ENCODE measurements at places on chromosomes 6 and 20.

DNA sequence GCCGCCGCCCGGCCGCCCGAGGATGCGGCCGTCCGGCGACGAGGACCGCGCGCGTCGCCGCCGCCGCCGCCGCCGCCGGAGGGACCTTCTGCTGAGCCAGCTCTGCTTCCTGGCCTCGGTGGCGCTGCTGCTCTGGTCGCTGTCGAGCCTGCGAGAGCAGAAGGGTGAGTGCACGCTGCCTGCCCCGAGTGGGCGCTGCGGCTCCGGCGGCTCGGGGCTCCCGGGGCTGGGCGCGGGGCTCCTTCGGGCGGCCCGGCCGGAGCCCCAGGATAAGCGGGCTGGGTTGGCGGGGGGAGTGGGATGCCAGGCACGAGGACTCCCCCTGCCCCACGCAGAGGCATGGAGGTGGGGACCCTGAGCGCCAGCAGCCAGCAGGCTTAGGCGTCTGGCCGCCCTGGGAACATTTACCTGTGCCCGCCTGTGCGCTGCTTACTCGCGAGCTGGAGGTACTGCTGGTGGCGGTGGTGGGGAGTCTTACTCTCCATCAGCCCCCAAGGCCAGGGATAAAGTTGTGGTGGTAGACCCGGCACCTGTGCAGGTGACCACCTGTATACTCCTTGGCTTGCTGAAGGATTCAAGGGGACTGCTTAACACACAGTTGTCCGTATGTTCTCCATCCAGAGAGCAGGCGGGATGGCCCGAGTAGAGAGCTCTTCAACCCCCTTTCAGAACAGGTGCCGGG is 520 bp downstream of the SLC24A3 start:
- peak; percentile 39 for DNase-seq

DNA sequence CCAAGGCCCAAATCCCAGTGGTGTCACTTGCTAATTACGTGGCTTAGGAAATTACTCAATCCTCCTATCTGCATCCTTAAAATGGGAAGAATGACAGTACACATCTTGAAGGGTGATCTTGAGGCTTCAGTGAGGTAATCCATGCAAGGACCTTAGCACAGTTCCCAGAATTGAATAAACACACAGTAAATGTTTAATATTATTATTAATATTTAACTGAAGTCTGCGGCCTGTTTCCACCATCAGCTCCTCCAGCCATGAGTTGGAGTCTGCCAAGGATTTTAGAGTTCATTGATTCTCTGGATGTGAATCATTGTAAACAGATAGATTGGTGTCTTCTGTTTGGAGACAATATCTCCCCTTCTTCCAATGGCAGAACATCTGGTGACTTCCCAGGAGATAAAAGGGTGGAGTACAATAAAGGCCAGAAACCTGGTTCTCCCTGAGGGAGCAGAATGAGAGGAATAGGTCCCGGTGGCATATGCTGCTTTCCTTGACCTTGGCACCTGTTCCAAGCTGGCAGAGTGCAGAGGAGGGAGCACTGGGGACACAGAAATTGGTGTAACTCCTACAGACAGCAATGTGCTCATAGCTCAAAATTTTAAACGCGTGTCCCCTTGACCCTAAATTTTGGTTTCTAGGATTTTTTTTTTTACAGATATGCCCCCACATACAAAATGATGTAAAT is 25.4 kb downstream of the UNC5CL start:
- DNase-seq: no peak

DNA sequence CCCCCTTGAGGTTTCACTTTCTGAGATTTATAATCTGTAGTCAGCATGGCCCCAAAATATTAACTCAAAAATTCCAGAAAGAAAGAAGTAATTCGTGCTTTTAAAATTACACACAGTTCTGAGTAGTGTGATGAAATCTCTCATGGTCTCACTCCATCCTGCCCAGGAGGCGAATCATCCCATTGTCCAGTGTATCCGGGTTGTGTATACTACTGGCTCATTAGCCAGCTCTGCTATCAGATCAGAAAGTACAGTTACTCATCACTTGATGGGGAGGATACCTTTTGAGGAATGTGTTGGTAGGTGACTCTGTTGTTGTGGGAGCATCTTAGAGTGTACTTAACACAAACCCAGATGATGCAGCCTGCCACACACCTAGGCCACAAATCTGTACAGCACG is 65.2 kb downstream of the CDC5L start:
- DNase-seq: peak; percentile 85

GRCh38 chr6:32050562-32050961 is 12.3 kb downstream of the CYP21A2 start:
- DNase-seq: no peak

- peak; percentile 62 for DNase-seq
Observed at GRCh38 chr20:52959125-52959524, 13.0 kb upstream of the TSHZ2 start.

DNA sequence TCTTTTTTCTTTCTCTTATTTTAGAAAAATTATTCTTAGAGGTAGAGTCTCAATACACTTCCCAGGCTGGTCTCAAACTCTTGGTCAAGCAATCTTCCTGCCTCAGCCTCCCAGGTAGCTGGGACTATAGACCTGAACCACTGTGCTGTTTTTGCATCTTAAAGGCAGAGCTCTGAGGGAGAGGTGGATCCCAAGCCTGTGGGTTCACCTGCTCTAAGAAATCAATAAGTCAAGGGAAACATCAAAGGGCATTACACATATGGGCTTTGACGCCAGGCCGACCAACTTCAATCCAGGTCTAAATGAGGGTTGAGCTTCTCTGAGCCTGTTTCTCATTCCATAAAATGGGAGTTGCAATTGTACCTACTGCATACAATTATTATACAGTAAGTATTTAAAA is 223.9 kb downstream of the LY86 start:
- DNase-seq: no peak

DNA sequence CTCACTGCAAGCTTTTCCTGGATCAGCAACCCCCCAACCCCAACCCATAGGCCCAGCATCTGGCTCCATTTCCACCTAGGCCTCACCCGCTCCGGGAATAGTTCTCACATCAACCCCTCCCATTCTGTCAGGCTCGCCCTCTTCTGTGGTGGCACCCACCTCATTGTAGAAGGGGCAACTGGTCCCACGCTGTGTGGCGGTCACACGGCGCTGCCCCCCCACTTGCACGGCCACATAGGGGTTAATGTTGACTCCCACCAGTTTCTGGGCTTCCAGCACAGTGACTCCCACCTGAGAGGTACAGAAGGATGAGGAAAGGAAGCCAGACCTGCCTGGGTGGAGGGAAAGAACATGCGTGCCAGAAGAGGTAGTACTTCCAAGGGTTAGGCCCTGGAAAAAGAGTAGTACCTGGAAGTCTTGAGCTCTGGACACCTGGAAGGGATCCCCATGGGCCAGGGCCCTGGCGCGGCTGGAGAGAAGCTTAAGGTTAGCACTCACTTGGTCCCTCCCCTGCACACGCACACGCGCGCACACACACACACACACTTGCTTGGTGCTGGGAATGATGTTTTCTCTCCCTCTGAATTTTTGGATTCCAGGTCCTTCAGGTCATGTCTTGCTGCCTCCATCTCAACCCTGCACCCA is 12.7 kb upstream of the SPAG4 start:
- DNase-seq: no peak

- no peak for DNase-seq
Observed at GRCh38 chr6:157941101-157941863, 40.4 kb upstream of the SYNJ2 start.

DNA sequence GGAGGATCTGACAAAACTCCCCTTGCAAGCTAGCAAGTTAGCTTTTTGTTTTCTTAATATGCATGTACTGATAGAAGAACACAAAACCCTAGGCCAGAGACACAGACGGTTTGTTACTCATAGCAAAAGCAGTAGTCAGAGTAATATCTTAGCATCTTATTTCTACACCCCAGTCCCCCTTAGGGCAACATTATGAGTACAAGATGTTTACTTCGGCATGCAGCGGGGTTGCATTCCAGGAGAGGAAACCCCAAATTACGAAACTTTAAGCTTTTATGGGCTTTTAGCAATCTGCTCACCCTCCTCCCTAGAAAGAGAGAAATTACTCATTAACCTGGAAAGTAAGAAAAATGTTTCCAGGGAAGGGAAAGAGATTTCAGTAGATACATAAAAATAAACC is 1286.9 kb downstream of the EPHA7 start:
- peak; percentile 16 for DNase-seq

GRCh38 chr6:48036316-48036715 is 74.7 kb downstream of the PTCHD4 start:
- peak; percentile 61 for DNase-seq

DNA sequence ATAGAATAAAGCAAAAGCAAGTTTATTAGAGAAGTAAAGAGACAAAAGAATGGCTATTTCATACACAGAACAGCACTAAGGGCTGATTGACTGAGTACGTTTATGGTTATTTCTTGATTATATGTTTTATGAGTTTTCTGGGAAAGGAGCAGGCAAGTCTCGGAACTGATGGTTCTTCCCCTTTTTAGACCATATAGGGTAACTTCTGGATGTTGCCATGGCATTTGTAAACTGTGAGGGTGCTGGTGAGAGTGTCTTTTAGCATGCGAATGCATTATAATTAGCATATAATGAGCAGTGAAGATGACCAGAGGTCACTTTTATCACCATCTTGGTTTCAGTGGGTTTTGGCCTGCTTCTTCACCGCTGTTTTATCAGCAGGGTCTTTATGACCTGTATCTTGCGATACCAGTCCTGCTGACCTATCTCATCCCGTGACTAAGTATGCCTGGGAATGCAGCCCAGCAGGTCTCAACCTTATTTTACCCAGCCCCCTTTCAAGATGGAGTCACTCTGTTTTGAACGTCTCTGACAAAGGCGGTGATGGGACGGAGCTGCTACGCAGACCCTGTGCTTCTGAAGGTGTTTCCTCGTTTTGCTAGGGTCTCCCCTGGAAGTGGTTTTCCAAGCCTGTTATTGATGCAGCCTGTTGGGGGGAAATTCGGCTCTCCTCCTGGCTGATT is 45.4 kb upstream of the BMP6 start:
- no peak for DNase-seq

DNA sequence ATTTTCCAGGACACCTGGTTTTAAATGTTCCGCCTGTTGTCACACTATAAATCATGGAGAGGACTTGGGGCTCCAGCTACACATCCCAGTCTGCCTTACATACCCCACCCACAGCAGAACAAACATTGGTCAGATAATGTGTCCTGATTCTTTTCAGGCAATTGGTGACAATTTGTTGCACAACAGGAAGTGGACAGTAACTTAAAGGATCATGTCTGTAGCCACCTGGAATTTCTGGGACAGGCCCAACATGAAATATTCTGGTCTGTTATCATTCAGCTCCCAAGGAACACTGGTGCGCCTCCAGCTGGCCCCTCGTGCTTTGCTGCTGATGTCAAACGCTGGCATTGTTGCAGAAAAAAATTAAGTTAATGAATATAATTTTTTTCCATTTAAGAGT is 117.2 kb downstream of the SOBP start:
- no peak for DNase-seq

GRCh38 chr6:146543940-146544615 is 445 bp downstream of the RAB32 start:
- peak; percentile 65 for DNase-seq

GRCh38 chr6:44435500-44435899 is 48.0 kb downstream of the CDC5L start:
- no peak for DNase-seq

DNA sequence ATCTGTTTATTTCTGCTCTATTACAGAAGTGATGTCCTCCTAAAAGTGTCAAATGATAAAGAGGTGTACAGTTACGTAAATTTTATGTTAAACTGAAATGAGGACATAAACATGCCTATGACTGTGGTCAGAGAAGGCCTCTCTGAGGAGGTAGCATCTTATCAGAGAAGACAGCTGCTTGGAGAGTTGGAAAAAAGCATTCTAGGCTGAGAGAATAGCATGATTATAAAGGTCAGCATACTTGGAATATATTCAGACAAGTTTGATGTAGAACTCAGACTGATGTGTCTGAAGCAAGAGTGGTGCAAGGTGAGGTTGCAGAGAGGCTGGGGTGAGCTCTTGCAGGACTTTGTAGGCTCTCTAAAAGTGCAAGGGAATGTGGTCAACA is 3.1 kb upstream of the PCNA start:
- DNase-seq: no peak

DNA sequence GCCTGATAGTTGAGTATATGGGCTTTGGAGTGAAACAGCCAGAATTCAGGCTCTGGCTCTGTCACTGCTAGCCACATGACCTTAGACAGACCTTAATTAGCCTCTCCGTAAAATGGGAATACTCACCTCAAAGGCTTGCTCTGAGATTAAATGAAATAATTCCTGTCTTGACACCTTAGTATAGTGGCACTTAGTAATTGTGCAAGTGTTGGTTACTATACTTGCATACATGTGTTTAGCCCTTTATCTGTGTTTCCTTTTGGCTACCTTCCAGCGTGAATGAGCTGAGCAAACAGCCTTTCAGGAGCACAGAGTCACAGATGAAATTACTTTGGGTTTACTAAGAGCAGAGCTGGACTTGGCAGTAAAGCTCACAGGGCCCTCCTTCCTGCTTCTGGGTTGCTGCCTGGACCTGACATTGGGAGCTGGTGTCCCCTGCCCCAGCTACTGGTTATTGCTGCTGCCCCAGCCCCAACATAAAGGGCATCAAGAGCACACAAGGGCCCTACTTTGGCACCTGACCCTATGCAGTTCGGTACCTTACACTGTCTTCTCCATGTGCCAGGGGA is 32.8 kb downstream of the CD164 start:
- peak; percentile 60 for DNase-seq

- no peak for DNase-seq
Observed at GRCh38 chr6:120122401-120122800, 772.8 kb upstream of the MAN1A1 start.

DNA sequence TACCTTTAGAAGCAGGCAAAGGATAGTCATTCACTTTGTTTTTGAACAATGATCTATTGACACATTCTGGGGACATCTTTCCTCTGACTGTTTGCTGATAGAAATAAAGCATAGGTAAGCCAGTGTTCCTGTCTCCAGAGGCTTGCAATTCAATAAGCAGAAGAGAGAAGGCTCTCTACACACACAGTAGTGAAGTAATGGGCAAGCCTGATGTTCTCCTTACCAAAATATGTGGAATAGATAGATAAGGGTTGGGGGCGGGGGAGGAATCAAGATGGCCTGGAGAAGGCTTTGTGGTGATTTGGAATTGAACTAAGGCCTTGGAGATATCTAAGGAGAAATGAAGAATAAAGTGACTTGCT is 27.3 kb downstream of the PAQR8 start:
- DNase-seq: no peak

DNA sequence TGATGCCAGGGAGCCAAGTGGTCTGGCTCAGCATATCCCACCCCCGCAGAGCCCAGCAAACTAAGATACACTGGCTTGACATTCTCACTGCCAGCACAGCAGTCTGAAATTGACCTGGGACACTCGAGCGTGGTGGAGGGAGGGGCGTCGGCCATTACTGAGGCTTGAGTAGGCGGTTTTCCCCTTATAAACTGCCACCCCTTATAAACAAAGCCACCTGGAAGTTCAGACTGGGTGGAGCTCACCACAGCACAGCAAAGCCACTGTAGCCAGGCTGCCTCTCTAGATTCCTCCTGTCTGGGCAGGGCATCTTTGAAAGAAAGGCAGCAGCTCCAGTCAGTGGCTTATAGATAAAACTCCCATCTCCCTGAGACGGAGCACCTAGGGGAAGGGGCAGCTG is 19.4 kb downstream of the TINAG start:
- DNase-seq: no peak

- no peak for DNase-seq
Observed at GRCh38 chr20:6780433-6781190, 13.1 kb downstream of the BMP2 start.

GRCh38 chr20:13098720-13099355 is 90.1 kb downstream of the SPTLC3 start:
- DNase-seq: no peak
